ENCODE measurements at places on chromosomes 12 and 14.
A peak's percentile ranks its signal among the peaks of the same experiment; 100 is the strongest.

DNA sequence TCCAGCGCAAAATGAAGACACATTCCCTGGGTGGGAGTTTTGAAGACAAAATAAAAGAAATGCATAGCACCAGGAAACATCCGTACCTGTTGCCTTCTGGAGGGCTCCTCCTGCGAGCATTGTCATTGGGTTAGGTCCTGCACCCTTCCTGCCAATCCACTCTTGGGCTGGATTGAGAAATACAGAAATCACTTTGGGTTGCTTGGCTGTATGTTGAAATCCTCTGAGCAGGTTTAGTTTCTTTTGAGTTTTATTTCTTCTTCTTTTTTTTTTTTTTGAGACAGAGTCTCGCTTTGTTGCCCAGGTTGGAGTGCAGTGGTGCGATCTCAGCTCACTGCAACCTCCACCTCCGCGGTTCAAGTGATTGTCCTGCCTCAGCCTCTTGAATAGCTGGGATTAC lies 67.6 kb downstream of the ARF6 start:
- no peak for DNase-seq

DNA sequence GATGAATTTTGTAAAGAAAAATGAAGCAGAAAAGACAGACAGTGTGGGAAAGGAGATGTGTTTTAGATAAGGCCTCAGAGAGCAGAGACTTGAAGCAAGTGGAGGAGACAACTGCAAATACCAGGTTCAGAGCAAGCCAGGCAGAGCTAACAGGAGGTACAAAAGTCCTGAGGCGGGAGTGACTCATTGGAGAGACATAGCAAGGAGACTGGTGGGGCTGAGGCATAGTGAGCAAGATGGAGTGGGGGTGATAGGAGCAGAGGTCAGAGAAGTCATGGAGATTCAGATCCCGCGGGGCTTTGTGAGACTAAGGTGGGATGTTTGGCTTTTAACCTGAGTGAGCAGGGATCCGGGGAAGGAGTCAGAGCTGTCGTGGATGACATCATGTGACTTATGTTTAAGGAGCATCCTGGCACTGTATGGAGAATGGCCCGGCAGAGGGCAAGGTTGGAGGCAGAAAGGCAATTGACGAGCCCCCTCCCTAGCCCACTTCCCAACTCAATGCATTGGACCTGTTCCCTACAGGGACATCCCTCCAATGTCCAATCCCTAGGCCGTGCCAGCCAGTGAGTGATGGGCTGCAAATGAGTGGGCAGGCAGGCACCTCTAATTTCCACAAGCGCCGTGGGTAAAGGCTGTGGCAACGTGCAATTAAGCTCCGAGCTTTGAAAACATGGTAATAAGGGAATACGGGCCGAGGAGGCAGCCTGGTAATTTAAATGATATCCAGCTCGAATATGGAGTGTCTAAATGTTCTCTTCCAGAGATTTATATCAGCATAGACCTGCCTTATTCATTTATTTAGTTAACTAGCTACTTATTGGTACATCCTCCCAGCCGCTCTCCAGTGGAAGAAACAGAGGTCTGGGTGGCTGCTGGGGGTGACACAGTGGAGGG lies 206.8 kb upstream of the LHX5 start:
- DNase-seq, result no peak

- DNase-seq, result no peak
These were observed 21.3 kb downstream of the SPX start for GRCh38 chr12:21547437-21547836.

DNA sequence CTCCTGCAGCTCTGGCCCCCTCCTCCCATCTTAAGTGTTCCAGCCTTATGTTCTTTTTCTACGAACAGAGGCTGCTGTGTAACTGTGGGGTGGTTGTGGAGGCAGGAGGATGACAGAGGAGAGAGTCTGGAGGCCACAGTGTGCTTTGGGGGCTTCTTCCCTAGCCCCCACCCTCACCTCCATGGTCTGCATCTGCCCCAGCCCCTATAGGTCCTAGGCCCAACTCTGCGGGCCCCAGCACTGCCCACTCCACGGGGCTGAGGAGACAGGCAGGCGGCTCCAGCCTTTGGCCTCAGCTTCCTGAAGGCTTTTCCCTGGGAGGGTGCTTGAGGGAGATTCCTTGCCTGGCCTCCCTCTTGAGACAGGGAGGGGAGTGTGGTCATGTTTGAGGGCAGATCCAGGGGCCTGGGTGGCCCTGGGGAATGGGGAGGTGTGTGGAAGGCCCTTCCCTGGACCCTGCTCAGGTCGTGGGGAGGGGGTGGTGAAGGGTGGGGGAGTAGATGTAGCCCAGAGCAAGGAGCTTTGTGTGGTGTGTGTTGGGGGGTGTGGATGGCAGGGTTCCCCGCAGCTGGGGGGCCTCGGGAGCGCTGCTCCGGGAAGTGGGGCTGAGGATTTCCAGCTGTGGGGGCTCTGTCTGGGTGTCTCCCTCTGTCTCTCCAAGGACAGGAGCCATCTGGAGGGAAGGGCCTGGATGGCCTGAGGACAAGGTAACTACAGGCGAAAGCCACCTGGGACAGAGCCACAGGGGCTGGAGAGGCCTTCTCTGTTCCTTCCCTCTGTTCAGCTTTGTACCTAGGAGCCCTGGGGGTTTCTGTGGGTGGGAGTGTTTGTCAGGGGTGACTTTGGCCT lies 1.1 kb downstream of the SMIM41 start:
- DNase-seq, result no peak

DNA sequence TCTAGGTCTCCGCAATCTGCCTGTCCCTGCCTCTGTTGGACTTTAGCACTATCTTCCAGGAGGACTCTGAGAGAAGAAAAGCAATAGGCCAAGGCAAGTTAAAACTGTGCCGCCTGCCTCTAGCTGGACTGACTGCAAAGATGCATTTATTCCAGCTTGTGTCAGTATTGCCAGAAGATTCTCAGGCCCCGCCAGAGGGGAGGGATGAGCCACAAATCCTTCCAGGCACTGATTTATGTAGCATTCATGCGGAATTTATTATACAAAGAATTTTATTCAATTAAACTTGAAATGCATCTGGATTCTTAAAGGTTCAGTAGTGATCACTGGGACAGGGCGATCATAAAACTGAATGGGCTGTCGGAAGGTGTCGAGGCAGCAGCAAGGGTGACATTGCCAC lies 19.8 kb downstream of the MMAB start:
- no peak for DNase-seq

GRCh38 chr12:118238888-118239287 lies 103.0 kb downstream of the PEBP1 start:
- no peak for DNase-seq

DNA sequence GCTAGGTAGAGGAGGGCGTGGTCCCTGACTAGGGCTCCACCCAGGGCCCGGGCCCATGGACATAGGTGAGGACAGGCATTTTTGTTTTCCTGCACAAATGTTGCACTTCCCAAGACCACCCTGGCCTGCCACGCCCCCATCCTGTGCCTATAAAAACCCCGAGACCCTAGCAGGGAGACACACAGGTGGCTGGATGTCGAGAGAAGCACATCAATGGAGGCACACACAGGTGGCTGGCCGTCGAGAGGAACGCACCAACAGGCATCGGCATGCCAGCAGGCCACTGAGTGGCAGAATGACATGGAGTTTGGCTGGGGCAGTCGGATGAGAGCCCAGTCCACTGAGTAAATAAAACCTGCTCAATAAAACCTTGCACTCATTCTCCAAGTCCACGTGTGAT lies 157.9 kb upstream of the ABCD2 start:
- DNase-seq, result no peak

GRCh38 chr12:124609041-124609989 lies 41.9 kb upstream of the NCOR2 start:
- DNase-seq, result peak; percentile 84

DNA sequence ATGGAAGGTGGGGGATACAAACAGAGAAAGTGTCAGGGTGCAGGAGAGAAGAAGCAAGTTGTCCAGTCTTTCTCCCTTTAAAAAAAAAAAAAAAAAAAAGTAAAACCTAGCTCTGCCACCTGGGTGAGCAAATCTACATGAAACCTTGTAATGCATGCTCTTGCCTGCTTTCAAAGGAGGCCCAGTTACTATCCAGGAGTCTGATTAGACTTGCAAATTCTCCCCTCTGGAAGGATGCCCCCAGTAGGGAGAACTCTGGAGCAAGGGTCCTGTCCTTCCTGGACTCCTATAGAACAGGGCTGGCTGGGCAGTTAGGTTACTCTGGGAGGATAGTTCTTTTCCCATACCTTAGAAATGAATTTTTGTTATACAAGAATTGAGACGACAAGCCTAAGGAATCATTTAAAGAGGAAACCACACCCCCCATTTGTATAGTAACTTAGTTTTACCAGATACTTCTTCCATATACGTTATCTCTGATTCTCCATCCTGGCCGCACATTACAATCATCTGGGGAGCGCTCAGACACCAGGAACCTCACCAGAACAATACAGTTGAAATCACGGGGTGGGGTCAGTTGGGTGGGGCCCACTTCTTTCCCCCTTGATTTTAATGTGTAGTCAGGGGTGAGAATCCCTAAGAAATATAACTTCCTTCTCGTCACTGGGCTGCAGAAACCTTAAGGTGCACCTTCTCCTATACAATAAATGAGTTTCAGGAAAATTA lies 30.5 kb downstream of the RAB35 start:
- no peak for DNase-seq

DNA sequence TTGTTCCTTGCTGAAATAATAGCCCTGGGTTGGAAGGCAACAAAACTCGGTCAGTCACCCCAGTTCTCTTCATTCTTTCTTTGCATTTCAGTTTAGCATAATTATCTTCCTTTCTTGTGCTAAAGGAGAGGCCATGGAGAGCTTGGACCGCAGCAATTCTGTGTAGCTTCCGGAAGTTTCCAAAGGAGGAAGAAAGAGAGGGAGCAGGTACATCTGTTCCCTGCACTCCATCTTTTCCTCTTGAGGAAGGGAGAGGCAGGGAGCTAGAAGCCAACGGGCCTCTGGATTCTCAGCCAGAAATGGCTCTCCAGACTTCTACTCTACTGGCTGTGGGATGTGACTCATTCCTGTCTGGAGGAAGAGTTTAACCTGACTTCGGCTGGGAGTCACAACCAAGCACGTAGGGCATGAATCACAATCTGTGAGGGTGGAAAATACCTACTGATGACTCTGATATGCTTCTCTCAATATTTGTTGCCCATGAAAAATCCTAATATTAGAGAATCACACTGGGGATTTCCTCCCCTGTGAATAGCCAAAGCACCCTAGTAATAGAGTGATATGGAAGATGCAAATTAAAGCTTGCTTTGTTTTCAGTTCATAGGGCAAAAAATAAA lies 17.0 kb downstream of the ANO6 start:
- DNase-seq, result no peak

DNA sequence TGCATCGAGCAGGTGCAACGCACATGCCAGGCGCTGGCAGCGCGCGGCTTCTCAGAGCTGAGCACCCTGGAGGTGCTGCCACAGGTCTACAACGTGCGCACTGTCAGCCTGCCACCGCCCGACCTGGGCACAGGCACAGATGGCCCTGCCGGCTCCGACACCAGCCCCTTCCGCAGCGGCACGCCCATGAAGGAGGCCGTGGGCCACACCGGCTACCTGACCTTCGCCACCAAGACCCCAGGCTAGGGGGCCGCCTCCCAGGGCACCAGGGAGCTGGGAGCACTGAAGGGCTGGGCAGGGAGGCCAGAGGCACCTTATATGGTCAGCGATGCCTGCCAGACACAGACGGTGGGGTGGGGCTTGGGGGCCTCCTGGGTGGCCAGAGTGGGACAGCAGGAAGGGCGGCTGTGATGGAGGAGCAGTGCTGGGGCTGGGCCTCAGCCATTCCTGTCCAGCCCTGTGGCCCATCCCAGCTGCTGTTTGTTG lies 5.6 kb downstream of the TRMT61A start:
- no peak for DNase-seq

DNA sequence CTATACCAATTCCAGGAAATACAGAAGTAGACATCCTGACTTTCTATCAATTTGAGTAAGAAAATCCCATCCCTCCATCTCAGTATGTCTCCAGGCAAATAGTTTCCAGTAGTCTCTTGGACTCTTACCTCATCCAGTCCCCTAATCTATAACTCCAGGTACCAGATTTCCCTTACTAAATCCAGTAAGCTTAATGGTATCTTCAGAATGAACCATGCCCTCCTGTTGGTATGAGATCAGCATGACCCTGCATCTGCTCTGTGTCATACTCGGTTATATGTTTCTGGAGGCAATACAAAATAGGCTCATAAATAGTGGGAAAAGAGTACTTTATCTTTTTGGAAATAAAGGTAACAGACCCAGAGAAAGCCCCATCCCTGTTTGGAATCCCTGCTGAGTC lies 18.4 kb downstream of the PIGH start:
- DNase-seq, result no peak

GRCh38 chr14:94893411-94894160 lies 123.7 kb upstream of the GSC start:
- DNase-seq, result peak; percentile 60

Measured in NCI-H524 (cell line).